ENCODE measurements at places on chromosomes 3 and 15. TPM values are rescaled to one million over a fixed set of nuclear protein-coding genes. Genes with fewer than 3 reads are reported as not detected.
A peak's percentile ranks its signal among the peaks of the same experiment; 100 is the strongest.

GOLIM4 gene
- 1.6 TPM for total RNA-seq

ZIC4 gene
- total RNA-seq, result not detected

DNA sequence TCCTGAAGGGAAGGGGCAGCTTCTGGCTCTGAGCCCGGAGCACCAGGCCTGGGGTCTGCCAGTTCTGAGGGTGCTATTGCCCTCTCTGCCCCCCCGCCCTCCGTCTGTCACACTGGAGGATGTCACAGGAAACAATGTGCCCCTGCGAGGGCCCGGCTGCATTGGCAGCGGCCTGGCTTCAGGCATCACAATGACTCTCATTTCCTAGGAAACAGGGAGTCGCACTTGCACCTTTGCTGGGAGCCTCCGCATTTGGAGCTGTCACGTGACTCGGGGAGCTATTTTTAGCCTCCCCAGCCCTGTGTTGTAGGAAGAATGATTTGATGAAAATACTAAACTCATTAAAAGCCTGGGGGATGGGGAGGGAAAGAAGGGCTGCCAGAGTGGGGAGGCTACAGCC is 518.9 kb downstream of the SHQ1 start:
- DNase-seq, result no peak

GRCh38 chr3:182792901-182793662 is at the start of gene ATP11B:
Gene ATP11B (plus strand): TSS chr3:182793504. CDS start chr3:182793760, 256 bp downstream.
- DNase-seq, result peak; percentile 77
